ENCODE measurements at places on chromosomes 4 and X.

GRCh38 chrX:39850209-39850608 is 247.5 kb downstream of the BCOR start:
- H3K4me1 ChIP-seq = no peaks in the 10 kb centered on the region
- H3K4me3 ChIP-seq = no peak overlapping the region
- DNase-seq = no peak
- no peaks in the 10 kb centered on the region for H3K27me3 ChIP-seq
- H3K27ac ChIP-seq = no peak overlapping the region

DNA sequence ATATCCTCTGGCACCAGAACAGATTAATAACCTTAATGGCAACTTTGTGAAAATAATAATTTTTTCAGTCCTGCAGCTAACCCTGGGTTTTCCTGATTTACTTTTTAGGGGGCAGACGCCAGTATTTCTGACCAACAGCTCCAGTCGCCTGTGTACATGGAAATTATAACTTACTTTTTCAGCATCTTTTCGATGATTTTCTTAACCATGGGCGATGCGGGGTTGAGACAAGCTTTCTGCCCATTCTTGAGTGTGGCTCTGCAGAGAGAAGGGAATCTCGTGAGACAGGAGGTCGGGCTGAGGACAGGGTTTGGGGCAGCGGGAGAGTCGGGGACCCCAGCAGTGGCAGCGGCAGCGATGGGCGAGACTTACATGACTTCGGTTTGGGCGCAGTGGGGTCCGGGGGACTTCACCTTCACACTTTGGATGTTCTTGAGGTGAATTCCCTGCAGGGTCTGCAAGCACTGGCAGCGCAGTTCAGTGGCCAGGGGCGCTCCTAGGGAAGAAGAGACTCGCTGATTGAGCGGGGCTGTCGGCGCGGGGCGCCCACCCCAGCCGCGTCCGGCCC is 484 bp downstream of the CXCL2 start:
- DNase-seq = peak; percentile 70
- H3K27me3 ChIP-seq = no peaks in the 10 kb centered on the region
- peaks cover 15% of the 10 kb centered on the region for H3K4me1 ChIP-seq
- H3K36me3 ChIP-seq = no peaks in the 10 kb centered on the region
- peak overlapping the region; percentile 65 for H3K27ac ChIP-seq

DNA sequence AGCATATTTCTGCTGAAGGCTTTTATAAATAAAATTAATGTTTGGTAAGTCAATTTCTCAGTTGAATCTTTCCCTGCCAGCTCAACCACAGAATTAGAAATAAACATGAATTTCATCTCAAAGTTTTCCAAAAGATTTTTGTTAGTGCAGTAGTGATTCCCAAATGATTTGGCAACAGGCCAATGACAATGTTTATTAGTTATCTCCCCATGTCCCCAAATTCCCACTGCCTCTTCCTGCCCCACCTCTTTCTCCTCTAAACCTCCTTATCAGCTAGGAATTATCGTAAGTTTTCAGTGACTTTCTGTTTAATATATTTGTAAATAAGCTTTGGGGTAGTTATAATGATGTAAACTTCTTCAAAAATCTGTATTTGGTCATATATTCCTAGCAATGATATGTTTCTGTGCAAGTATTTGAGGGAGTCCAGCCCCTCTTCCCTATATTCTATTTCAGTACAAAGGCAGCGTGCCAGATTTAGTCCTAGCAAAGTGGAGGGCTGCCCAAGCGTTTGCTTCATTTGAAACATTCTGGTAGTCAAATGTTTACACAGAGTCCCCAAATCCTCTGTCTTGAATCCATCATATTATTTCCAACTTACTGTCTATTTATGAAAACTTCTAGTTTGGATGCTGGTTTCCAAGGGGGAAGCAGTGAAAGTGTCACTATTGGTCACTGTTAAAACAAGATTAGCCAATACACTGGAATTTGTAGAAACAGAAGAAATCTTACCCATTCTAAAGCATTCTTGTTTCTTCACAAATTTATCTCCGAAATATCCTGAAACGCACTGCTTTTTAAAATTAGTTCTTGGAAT is 33.7 kb upstream of the ANKRD50 start:
- H3K4me1 ChIP-seq = no peaks in the 10 kb centered on the region
- no peak overlapping the region for H3K4me3 ChIP-seq
- no peaks in the 10 kb centered on the region for H3K36me3 ChIP-seq
- no peaks in the 10 kb centered on the region for H3K27me3 ChIP-seq
- no peak overlapping the region for H3K27ac ChIP-seq
- no peak for DNase-seq

DNA sequence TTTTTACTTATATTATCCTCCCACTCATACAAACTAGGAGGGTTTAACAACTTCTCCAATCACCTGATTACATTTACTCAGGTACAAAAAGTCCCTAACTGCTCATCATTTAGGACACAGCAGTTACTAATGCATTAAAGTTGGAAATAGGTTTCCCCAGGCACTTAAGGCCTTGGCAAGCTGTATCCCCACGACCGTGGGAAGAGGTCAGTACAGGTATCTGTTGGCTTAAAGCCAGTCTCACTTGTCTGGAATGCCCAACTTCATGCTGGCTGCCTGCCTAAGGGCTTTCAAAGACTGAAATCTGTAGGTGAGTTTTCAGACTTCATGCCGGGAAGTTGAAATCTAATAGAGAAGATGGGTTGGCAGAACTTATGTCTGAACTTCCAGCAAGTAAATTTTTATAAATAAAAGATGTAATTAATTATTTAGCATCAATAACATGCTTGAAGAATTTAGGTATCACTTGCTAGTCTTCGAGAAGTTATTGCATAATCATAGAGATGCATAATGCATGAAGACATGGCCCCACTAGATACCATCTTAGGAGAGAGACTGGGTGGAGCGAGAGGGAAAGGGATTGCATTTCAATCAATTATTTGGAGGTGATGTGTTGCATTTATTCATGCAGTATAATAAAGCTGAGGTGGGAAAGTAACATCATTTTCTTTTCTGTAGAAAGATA is 54.2 kb downstream of the SCD5 start:
- no peak overlapping the region for H3K27ac ChIP-seq
- no peaks in the 10 kb centered on the region for H3K36me3 ChIP-seq
- DNase-seq = no peak
- H3K4me1 ChIP-seq = peaks cover 5% of the 10 kb centered on the region

GRCh38 chr4:176340871-176341685 is 21.3 kb downstream of the SPCS3 start:
- H3K27ac ChIP-seq = no peak overlapping the region
- H3K27me3 ChIP-seq = no peaks in the 10 kb centered on the region
- no peaks in the 10 kb centered on the region for H3K36me3 ChIP-seq
- H3K4me3 ChIP-seq = no peak overlapping the region
- no peak for DNase-seq

- no peak overlapping the region for H3K4me3 ChIP-seq
- H3K27ac ChIP-seq = no peak overlapping the region
- no peaks in the 10 kb centered on the region for H3K36me3 ChIP-seq
- H3K27me3 ChIP-seq = no peaks in the 10 kb centered on the region
- H3K4me1 ChIP-seq = peaks cover 6% of the 10 kb centered on the region
Measured at GRCh38 chr4:151426513-151426912, 17.5 kb downstream of the FHIP1A start.

DNA sequence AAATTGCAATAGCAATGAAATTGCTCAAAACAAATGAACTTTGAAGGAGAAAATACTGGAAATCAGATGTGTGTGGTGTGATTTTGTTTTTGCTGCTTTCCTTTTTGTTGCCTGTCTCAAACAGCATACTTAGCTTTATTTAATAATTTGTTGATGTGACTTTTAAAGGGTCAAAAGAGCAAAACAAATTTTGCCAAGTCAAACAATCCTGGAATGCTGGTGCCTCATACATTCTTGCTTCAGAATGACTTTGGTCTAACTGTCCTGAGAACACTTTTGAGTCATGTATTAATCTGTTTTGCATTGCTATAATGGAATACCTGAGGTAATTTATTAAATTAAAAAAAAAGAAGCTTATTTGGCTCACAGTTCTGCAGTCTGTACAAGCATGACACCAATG is 3.4 kb downstream of the PF4V1 start:
- H3K27me3 ChIP-seq = peaks cover 6% of the 10 kb centered on the region
- H3K27ac ChIP-seq = no peak overlapping the region
- no peak overlapping the region for H3K4me3 ChIP-seq
- DNase-seq = no peak
